ENCODE measurements at places on chromosomes 1 and 21. TPM values are rescaled to one million over a fixed set of nuclear protein-coding genes. Genes with fewer than 3 reads are reported as not detected.

Gene DNM3
- 0.72 TPM for total RNA-seq

Gene SH2D1B
- total RNA-seq = 0.12 TPM

Gene SERINC2
- total RNA-seq = 25.3 TPM

Gene DNAJB4
- total RNA-seq = 29.1 TPM

Gene TEDDM1
- total RNA-seq = not detected

Gene KLHDC9
- 1.9 TPM for total RNA-seq

Gene CD164L2
- not detected for total RNA-seq

Gene CXADR
- 12.0 TPM for total RNA-seq

Gene PADI4
- not detected for total RNA-seq

Gene FOXO6
- total RNA-seq = 0.91 TPM

Gene MX2
- total RNA-seq = 0.03 TPM

Gene RALGPS2
- 23.1 TPM for total RNA-seq

Gene CHIT1
- total RNA-seq = not detected

Gene SORT1
- total RNA-seq = 3.8 TPM

Gene ELF3
- total RNA-seq = 217 TPM

Gene TNFRSF18
- total RNA-seq = not detected

Gene SPRR1A
- total RNA-seq = not detected

Gene DTL
- 26.7 TPM for total RNA-seq

Gene S100A7
- not detected for total RNA-seq

Gene TRPM2
- total RNA-seq = 9.3 TPM

Gene MYCL
- total RNA-seq = 1.4 TPM

Gene WARS2
- 5.6 TPM for total RNA-seq

Gene HTR1D
- total RNA-seq = 11.6 TPM

Gene CFHR2
- total RNA-seq = not detected

Gene HHIPL2
- total RNA-seq = 9.3 TPM

Gene SERPINC1
- 0.16 TPM for total RNA-seq

Gene GRHL3
- total RNA-seq = 0.67 TPM

Gene SYT14
- total RNA-seq = 0.10 TPM
